ENCODE measurements at places on chromosomes 6 and 20.

GRCh38 chr20:58938541-58938940 lies 42.5 kb upstream of the NELFCD start:
- DNase-seq: no peak

- no peak for DNase-seq
These were observed 41.3 kb downstream of the CPXM1 start for GRCh38 chr20:2759143-2759542.

DNA sequence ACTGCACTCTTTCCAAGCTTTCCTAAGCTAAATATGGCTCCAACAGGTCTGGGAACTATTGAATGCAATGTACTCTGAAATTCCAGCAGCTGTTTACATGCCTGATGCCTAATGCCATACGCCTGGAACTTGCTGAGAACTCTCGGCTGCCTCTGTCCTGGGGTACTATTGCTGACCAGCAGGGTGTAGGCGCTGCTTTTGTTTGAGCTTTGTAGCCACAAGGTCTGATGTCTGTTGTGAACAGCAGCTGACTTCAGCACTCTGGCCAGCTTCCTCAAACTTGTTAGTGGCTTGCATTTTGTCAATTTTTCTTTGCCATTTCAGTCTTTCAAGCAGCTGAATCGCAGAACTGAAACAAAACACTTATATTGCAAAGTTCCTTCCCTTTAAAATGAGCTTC lies 26.7 kb downstream of the SAYSD1 start:
- DNase-seq: peak; percentile 5

GRCh38 chr20:10788055-10788454 lies 114.3 kb upstream of the JAG1 start:
- no peak for DNase-seq

- no peak for DNase-seq
These were observed 58.3 kb downstream of the CARMIL1 start for GRCh38 chr6:25337431-25337830.
